ENCODE measurements at places on chromosomes 12 and 14. TPM values are rescaled to one million over a fixed set of nuclear protein-coding genes. Genes with fewer than 3 reads are reported as not detected.

DNA sequence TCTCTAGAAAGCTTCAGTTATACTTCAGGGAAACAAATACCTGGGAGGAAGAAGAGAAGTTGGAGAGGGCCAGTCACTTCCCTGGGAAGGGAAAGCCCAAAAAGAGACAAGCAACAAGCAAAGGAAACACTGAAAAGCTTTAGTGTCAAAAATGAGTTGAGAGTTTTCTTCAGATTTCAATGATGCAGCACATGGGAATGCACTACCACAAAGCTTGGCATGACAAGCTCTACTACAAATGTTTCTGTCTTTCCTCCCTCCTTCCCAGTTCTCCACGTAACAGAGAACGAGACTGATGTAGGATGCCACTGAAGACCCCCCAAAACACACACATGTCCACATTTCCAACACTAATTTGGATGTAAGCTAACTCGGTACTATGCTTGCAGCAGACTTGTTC is 26.8 kb upstream of the ADAMTS20 start:
- no peak for DNase-seq

Gene CYP46A1
- total RNA-seq = 4.7 TPM

Gene HHIPL1
- 2.6 TPM for total RNA-seq

DNA sequence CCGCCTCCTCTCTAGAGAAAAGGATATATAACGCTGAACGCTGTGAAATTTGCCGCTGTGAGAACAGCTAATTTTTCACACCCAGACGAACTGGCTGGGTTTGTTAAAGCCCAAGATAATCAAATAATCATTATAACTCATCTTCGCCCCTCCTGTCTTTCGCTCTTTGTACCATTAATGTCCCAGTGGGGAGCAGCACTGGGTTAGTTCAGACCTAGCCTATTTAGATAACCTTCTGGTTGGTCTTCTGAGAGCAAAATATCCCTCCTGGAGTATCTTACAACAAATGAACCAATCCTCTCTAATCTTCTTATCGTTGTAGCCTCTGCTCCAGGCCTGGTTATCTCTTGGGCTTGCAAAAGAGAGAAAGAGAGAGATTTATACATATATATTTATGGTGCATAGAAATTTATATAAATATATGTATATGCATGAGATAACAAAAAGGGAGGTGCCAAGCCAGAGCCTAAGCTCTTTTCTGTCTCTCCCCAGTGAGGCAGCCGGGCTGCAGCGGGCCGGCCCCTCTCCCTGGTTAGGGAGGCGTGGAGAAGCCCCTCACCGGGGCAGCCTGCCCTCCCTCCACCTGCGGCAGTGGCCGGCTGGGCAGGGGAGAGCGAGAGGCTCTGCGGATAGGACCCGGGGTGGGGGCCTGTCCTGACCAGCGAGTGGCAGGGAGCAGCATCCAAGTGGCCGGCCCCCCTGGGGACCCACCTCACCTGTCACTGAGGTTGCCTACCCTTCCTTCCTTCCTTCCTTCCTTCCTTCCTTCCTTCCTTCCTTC is 202.0 kb upstream of the LHX5 start:
- DNase-seq = no peak

DNA sequence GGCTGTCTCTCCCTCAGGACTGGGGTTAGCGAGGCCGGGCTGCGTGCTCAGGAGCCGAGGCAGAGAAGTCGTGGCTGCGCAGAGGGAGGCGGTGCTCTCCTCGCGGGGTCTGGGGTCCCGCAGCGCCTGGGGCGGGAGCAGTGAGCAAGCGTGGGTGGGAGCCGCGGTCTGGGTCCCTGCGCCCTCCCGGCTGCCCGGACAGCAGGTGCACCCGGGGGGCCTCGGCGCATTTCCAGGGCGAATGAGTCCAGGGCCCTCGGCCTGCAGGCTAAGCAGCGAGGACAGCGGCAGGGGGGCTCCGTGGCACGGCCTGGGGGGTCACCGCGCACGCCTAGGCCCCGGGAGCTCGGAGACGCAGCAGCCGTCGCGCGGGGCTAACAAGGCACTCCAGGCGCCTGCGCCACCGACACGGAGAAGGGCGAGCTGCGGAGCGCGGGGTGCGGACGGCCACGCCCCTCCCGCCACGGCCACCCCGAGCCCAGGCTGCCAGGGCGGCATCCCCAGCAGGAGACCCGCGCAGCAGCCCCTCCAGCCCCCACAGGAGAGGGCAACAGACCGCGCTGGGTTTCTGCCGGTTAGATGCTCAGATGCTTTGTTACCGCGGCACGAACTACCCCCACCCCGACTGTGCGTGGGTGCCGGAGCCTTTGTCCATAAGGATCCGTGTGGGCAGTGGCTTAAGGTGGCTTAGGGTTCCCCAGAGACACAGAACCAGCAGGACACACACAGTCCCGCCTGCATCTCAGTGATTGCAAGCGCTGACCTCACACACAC is 117.7 kb upstream of the C14orf180 start:
- DNase-seq = no peak

- DNase-seq = no peak
Observed at GRCh38 chr12:66282244-66282643, 20.0 kb upstream of the HELB start.

DNA sequence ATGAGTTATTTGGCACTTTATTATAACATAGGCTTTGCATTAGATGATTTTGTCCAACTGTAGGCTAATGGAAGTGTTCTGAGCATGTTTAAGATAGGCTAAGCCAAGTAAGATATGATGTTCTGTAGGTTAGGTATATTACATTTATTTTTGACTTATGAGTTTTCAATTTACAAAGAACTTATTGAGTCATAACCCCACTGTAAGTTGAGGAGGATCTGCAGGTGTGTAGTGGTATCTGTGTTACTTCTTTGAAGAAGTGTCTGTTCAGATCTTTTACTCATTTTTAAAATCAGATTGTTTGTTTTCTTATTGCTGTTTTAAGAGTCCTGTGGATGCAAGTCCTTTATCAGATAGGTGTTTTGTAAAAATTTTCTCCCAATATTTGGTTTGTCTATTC is 329.2 kb downstream of the RAD51B start:
- DNase-seq = no peak

DNA sequence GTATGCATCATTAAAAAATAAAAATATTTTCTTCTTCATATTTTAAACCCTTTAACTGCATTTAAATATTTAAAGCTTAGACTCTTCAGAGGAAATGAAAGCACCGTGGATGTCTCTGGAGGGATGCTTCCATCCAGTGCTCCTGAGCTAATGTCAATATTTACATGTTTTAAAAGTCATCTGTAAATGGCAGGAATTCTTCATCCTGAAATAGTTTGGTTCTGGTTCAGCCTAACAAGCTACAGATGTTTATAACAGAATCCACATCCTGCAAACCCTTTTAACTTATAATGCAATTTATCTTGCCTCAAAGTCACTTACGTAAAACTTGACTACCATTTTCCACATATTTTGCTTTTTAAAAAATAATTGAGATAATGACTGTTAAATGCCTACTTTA is 1207.3 kb downstream of the SLC16A7 start:
- no peak for DNase-seq

GRCh38 chr14:88599761-88600439 is 37.1 kb downstream of the ZC3H14 start:
- DNase-seq = no peak

- DNase-seq = no peak
Observed at GRCh38 chr12:117262749-117263148, 72.5 kb upstream of the FBXO21 start.

Gene FAM222A
- total RNA-seq = 21.8 TPM

GRCh38 chr14:73369428-73369827 is 88.9 kb downstream of the NUMB start:
- DNase-seq = no peak

DNA sequence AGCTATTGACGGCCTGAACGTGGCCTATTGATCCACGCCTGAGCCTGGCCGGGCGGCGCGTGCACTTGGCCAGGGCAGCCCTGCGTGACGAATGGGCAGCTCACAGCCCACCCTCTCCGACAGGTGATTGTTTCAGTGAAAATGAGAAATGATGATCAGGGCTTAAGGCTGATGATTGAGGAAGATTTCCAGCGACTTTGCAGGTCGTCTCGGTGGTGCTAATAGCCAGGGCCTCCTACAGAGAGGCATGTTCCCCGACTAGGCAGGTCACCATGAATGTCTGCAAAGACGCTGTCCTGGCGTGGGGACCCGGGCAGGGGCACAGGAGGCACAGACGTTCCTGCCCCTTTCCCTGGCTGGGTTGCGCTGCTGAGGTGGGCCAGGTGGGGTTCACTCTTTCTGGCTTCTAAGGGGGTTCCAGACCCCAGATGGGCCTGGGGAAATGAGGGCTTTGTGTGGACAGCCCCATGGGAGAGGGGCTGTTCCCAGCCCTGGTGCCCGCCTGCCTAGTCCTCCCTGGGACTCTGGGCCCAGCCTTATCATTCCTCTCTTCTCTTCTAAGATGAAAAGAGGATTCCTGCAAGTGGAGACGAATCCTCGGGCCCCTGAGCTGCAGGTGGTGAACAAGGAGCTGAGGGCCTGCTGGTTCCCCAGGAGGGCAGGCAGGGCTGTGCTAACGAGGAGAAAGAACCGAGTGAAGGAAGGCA is 157.4 kb downstream of the KIF26A start:
- DNase-seq = peak; percentile 12

Gene NGB
- total RNA-seq = not detected

Gene WSCD2
- total RNA-seq = 0.44 TPM
